EH (cell line): ENCODE measurements at places on chromosomes 16 and 17.

GRCh38 chr17:62675260-62675659 lies 47.8 kb downstream of the MRC2 start:
- DNase-seq, result no peak

DNA sequence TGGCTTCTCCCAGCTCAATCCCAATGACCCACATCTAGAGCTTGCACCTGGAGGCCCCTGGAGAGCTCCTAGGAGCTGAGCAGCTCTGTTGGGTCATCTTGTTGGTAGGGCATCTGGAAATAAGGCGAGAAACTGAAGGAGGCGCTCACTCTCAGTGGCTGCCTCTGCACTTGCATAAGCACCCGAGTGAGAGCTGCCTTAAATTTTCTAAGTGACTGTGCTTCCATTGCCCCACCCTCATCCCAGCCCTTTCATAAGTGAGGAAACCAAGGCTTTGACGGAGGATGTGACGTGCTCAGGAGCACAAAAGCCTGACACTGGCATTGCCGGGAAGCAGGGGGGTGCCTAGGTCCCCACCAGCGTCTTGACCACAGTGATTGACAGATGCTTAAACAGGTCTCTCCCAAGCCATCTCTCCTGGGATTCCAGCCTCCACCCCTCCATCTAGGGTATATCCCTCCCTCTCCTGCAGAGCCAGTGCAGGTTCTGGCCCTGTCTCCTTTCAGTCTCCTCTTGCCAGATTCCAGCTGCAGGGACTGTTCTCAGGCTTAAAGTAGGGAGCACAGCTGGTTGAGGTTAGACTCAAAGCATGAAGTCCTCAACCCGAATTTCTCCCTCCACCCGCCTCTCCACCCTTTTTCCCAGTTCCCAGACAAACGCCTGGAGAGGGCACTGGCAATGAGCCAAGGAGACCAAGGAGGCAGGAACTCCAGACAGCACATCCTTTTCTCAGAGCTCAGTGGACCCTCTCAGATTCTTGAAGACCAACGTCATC lies 113.7 kb downstream of the IRX5 start:
- DNase-seq, result no peak

GRCh38 chr16:25013751-25014499 lies 1.2 kb downstream of the ARHGAP17 start:
- DNase-seq, result no peak

GRCh38 chr16:78402833-78403232 lies 303.4 kb downstream of the WWOX start:
- DNase-seq, result no peak

- DNase-seq, result peak; percentile 89
Measured at GRCh38 chr17:65696739-65697394, 135.4 kb upstream of the AXIN2 start.

- peak; percentile 83 for DNase-seq
Measured at GRCh38 chr16:27313422-27314160, at the start of gene IL4R. TSS of gene IL4R (plus strand) at chr16:27313974. CDS start at chr16:27340204, 26,230 bp downstream.

GRCh38 chr16:1708083-1708767 lies 2.2 kb downstream of the MAPK8IP3 start:
- DNase-seq, result no peak

- no peak for DNase-seq
Measured at GRCh38 chr16:23464196-23464595, 11.2 kb upstream of the COG7 start.

- DNase-seq, result no peak
Measured at GRCh38 chr17:57682701-57683100, 62.4 kb downstream of the CCDC182 start.

DNA sequence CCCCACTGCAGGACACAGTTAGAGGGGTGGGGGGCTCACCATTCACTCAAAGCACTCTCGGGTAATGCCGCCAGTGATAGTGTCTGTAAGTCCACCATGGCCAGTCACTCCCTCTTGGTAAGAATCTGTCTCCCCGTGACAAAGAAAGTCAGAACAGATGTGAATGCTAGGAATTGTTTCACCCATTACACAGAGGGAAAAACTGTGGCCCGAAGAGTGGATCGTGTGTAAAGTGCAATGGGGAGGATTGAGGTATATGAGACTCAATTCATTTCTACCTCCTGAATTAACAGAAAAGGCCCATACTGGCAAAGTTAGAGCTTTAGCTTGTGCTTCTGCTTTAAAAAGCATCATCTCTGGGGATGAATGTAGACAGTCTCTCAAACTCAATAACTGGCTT lies 17.5 kb upstream of the SLC6A2 start:
- DNase-seq, result no peak

GRCh38 chr17:42337442-42337841 lies 49.1 kb downstream of the STAT5A start:
- DNase-seq, result no peak

DNA sequence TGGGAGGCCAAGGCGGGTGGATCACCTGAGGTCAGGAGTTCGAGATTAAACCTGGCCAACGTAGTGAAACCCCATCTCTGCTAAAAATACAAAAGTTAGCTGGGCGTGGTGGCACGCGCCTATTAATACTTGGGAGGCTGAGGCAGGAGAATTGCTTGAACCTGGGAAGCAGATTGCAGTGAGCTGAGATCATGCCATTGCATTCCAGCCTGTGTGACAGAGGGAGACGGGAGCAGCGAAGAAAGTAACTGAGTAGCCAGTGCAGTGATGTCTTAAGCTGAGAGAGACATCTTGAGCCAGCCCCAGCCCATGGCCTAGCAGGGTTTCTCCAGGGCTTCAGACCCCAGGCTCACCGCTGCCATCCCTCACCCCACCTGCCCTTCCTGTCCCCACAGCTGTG lies 9.8 kb upstream of the SMIM5 start:
- peak; percentile 49 for DNase-seq

DNA sequence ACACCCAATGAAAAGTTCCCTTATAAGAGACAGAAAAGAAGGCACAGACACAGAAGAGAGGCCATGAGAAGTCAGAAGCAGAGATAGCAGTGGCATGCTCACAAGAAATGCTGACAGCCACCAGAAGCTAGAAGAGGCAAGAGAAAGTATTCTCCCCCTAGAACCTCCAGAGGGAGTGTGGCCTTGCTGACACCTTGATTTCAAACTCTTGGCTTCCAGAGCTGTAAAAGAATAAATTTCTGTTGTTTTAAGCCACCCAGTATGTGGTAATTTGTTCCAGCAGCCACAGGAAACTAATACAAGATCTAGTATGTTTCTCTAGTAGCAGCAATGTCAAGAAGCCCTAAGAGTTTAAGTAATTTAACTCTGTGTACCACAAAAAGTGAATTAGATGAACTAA lies 87.2 kb upstream of the NOG start:
- no peak for DNase-seq

DNA sequence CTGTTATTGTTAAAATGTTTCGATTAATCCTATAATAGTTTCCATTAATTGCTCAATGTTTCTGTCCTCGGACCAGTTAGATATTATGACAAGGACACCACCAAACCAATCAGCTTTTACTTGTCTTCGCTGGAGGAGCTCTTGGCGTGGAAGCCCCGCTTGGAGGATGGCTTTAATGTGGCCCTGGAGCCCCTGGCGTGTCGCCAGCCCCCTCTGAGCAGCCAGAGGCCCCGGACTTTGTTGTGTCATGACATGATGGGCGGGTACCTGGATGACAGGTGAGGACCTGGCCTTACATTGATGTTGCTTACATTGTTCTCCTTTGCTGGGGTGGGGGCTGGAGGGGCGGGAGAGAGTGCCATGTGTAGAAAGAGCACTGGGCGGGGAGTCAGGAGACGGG lies 3.0 kb downstream of the ENGASE start:
- no peak for DNase-seq

DNA sequence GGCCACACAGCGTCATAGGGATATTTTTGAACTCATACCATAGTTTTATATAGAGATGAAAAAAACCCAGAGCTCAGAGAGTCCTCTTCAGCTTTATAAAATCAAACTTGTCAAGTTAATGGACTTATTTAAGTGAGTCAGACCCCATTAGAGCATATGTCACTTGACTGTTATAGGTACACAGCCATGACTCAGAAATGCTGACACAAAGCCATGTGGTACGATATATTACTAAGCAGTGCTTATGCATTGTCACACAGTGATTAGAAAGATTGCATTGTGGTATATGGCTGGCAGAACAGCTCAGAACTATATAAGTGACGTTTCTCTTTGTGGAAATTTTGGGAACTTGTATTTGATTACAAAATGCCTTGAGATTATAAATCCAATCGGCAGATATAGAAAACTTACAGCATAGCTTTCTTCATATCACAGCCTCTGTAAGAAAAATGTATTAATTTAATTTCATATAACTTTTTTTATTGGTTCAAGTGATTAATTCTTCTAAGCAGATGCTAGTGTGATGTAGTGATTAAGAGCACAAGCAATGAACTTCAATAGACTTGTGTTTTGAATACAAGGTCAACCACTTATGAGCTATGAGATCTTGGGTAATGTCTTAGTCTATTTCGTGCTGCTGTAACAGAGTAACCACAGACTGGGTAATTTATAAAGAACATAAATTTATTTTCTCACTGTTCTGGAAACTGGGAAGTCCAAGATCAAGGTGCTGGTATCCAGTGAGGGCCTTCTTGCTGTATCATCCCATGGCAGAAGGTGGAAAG lies 25.8 kb upstream of the GINS3 start:
- DNase-seq, result peak; percentile 18

DNA sequence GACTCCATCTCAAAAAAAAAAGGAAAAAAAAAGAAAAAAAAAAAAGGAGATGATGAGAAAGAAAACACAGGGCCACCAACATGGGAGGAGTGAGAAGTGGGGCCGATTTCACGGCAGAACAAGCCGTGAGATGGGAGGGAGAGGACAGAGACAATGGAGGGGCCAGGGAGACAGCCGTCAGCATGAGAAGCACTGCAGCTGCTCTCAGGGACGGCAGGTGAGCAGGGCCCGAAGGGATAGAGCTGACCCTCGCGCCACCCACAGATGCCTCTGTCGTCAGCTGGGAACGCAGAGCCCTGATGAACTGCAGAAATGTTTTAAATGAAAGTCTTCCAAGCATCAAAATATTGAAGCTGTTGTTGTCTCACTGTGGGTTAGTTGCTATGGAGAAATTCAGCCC lies 20.3 kb downstream of the PITPNM3 start:
- no peak for DNase-seq

- DNase-seq, result peak; percentile 68
Measured at GRCh38 chr16:84308120-84308519, 13.4 kb downstream of the WFDC1 start.

GRCh38 chr17:51217946-51218345 lies 41.9 kb downstream of the MBTD1 start:
- DNase-seq, result no peak

- DNase-seq, result no peak
Measured at GRCh38 chr17:17129466-17129865, 76.7 kb downstream of the PLD6 start.

DNA sequence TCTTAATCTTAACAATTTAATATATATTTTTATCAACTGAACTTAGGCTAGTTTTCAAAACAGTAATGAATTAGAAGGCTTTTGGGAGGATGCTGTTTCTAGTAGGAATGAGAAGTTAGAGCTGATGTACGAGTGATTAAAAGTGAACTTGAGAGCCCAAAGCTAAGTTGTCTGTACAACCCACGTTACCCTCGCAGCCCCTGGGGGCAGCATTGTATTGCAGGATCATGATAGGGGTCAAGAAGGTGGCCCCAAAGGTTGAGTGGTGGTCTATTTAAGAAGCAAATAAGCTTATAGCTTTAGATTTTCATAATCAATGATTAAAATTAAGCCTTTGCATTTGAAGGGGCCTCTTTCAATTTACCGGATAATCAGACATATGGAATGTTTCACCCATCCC lies 33.7 kb upstream of the ALDH3A2 start:
- no peak for DNase-seq

GRCh38 chr16:6484081-6484480 lies 848.6 kb upstream of the RBFOX1 start:
- no peak for DNase-seq

GRCh38 chr17:83012868-83013778 lies 66.3 kb upstream of the METRNL start:
- peak; percentile 97 for DNase-seq

- no peak for DNase-seq
Measured at GRCh38 chr16:9112166-9112843, 20.9 kb downstream of the HAPSTR1 start.

DNA sequence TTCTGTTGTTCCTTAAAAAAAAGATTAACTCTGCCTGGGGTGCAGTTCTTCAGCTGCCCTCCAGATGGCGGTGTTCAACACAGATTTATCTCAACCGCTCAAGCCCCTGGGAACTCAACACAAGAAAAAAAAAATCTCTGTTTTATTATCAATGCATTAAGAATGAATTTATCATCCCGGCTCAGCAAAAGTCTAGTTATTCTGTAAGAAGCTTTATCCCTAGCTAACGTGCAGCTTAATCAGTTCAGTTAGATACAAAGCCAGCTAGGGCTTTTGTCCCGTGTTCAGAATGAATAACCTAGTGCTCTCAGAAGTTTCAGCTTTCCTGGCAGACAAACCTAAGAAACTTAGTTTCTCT lies 475.9 kb upstream of the CCL2 start:
- DNase-seq, result peak; percentile 60

DNA sequence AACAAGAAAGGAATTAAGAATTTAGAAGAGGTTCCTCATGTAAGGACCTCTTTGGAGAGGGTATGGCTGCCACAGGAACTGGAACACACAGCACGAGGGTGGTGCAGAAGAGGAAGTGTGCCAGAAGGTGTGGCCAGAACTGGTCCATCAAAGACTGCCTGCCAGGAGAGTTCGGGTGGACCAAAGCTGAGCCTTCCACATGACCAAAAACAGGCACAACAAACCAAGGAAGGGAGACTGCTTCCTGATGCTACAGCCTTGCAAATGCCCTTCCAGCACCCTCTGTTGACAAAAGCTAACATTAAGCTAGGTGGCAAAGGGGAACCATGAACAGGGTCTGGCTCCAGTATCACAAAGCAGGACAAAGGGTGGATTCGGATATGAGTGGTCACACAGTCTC lies 125.8 kb upstream of the TMEM97 start:
- DNase-seq, result no peak

- DNase-seq, result no peak
Measured at GRCh38 chr17:68020409-68020756, 15.2 kb upstream of the KPNA2 start.

DNA sequence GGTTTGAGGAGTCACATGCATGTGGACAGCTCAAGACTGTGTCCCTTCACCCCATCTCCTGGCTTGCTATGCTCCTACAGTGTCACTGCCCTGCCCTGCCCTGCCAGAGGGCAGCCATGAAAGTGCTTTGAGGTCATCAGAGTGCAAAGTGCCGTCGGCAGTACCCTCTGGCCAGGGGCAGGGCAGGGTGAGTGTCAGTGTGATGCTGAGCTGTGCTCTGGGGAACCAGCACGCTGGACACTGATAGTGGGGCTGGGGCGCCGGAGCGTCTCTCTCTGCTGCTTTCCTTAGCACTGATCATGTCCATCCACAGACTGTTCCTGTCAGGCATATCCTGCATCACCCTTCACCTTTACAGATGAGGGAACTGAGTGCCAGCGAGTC lies 1.6 kb upstream of the SPATA32 start:
- no peak for DNase-seq

DNA sequence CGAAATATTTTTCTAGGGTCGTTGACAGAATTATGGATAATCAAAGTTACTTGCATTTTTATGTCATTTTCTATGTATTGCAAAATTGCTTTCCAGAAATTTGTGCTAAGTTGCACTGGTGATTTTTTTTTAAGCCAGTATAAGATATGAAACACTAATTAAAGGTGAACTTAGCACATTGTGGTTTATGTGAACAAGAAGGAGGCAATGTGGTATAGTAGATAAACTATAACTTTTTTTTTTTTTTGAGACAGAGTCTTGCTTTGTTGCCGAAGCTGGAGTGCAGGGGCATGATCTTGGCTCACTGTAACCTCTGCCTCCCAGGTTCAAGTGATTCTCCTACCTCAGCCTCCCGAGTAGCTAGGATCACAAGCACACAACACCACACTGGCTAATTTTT lies 13.2 kb downstream of the DGKE start:
- DNase-seq, result no peak

GRCh38 chr17:42363767-42364585 lies 24.3 kb downstream of the STAT3 start:
- peak; percentile 83 for DNase-seq
